Activated CD8-positive, alpha-beta memory T cell treated with anti-CD3 and anti-CD28 coated beads for 1 hour (primary cell): ENCODE measurements at places on chromosomes 2 and 18.

- DNase-seq, result no peak
These were observed 32.5 kb downstream of the NPAS2 start for GRCh38 chr2:100852447-100852846.

GRCh38 chr2:62787386-62787785 is 81.9 kb downstream of the EHBP1 start:
- no peak for DNase-seq

GRCh38 chr18:73079920-73080319 is 212.1 kb upstream of the NETO1 start:
- no peak for DNase-seq

DNA sequence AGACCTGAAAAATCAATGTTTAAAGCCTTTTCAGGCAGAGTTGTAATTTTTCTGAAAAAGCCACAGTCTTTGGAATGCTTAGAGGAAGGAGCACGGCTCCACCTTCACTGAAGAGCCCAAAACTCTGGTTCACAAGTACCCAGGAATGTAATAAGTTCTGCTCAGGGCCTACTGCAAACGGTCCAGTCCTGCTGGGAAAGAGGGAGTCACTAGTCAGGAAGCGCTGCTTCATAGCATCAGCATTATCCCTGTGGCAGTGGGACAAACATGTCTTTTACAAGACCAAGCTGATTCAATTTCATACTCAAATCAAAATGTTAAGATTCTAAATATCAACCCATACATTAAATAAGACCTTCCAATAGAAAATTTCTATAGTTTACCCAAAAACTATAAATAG is 152.9 kb upstream of the PGAP1 start:
- no peak for DNase-seq

- DNase-seq, result no peak
These were observed 181.2 kb downstream of the ATAD2B start for GRCh38 chr2:23745726-23746105.

- no peak for DNase-seq
These were observed at the start of gene ST8SIA3 for GRCh38 chr18:57352271-57352701. TSS of gene ST8SIA3 (plus strand) at chr18:57352557. CDS start at chr18:57352847, 290 bp downstream.
